Suppressor macrophage treated with lipopolysaccharide for 4 hours (primary cell): ENCODE measurements at places on chromosomes 3 and 15.

DNA sequence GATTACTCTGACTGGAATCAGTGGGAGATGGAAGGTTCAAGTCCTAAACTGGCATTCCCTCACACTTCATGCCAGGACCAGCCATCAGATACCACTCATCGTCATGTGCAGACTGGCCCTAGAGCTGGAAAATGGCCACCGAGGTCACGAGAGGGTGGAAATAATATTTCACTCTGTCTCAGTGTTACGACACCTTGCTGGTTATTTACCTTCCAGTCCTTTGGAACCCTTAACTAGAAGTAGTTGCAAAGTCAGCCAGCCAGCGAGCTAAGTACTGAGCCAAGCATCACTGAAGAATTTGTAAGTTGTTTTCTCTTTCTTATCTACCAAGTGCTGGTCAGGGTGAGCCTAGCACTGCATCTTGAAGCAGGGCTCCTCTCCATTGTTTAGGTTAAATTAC lies 309.9 kb upstream of the RASGRP1 start:
- no peak for DNase-seq

DNA sequence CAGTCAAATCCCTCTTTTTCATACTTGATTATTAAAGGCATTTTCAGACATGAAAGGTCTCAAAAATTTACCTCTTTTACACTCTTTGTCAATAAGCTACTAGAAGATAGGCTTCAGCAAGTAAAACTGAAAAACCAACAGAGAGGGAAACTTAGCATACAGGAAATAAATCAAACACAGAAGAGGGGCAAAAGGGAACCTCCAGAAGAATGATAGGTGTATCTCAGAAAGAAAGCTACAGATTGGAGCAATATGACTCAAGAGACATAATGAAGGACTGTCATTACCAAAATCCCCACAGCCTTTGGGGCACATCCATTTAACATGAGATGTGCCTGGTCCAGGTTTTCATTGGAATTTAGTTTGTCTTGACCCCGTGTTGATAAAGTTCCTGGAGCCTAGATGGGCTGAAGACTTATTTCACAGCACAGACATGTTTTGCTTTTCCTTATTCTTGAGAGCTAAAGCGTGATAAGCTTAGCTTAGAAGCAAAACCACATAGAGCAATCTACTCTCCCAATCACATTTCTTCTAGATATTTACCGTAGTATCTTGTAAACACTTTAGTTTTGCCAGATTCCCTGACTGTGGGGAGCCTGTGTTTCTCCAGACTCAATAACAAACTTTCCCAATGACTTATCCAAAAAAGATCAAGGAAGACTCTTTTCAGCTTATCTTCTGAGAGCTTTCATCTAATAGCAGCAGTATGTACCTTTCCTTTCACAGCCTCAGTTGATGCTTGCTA lies 11.7 kb downstream of the LRRFIP2 start:
- no peak for DNase-seq

- no peak for DNase-seq
Observed at GRCh38 chr3:14812196-14812790, 6.5 kb upstream of the FGD5 start.

DNA sequence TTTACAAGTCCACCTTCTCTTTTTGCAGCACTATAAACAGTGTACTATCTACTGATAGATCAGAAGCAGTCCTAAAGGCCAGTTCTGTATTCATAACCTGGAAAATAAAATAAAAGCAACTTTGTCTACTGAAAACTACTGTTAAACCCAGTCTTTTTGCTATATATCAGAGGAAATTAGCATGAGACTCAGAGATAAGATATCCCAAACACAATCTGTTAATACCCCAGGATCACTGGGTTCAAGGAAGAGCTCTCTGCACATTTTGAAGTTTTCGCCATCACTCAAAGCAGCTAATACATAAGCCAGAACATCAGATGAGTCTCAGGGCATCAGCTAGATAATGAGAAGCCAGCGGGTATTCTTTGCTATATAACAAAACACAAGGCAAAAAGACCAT lies 21.8 kb downstream of the OSBPL10 start:
- DNase-seq = no peak

DNA sequence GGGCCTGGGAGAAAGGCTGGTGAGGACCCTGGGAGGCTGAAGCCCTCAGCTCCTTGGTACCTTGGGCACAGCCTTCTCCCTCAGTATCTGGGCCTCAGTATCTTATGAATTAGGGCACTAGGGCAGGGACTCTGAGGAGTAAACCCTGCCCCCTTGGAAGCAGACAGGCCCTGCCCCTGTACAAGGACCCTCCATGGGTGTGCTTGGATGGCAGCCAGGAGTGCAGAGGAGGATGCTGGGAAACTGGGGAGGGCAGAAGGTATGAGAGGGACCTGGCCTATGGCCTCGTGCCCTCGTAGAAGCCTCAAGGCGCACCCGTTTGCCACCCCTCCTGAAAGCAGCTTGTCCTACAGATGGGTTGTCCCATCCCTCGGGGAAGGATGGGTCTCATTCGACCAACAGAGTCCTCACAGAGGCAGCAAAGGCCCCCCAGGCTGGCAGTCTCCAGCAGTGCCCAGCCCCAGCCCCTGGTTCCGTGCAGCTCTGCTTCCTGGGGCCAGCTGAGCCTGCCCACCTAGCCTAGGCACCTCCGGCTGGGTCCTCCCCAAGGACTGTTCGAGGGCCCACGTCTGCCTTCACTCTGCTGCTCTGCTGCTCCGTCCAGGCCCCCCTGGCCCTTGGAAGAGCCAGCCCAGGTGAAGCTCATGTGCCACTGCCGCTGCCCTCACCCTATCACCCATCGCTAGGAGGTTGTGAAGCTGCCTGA lies 15.3 kb upstream of the SEMA3F start:
- no peak for DNase-seq

DNA sequence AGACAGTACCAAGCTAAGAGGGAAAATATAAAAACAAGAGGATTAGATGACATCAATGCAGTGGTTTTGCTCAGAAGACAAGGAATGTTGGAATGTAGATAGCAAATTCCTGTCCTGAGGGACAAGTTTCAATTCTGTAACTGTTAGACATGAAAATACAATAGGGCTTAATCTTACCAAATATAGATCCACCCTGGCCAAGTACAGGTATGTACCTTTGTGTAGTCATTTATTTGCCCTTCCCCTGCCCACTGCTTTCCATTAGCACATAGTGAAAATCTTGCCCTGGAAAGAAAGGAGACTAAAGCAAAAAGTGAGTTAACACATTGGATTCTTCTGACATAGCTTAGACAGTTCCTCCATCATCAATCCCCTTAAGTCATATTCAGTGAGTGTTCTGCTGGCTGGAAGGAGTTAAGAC lies 389.0 kb upstream of the THBS1 start:
- no peak for DNase-seq

DNA sequence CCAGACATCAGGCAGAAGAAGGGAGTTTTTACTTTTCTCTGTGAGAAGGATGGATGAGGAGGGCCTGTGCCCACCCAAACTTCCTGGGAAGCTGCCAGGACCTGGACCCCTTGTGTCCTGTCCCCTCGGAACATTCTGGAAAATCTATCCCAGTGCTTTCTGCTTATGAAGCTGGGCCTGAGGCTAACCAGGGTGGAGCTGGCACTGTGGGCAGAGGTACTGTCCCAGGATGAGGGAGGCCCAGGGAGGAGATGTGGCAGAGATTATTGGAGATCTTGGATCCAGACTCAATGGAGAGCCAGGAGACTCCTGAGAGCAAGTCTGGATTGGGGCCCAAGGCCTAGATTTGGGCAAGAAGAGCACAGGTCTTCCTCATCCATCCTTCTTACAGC lies 44.4 kb downstream of the SPSB4 start:
- DNase-seq = no peak

DNA sequence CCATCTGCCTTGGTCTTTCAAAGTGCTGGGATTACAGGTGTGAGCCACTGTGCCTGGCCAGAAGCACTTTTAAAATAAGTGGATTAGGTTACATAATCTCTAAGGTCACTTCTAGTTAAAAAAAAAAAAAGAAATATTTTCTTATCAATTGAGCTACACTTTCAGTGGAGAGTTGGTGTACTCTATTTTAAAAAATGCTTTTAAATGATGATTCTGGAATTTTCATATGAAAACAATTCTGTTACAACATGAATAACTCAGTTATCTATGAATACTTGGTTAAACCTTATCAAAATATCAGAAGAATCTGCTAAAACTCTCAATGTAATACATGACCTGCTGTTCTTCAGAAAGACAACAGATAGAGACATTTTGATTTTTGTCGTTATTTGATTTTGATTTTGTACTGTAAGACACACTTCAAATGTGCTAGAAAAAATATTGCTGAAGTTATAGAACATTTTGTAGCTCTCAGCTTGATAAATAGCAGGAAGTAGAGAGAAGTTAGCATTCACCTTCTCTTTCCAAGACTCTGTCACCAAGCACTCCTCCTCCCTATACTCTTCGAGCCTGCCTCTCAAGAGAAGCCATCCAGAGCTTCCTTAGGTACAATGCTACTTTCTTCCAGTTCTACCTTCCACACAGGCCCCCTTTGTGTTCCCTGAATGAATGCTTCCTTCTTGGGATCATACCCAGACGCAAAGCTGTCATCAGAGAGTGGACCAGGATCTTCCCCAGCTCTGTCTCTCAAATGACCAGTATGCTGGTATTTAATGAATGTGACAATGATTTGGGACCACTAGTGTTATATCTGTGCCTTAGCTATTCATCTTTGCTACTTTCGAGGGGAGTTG lies 47.2 kb upstream of the SECISBP2L start:
- DNase-seq = no peak

DNA sequence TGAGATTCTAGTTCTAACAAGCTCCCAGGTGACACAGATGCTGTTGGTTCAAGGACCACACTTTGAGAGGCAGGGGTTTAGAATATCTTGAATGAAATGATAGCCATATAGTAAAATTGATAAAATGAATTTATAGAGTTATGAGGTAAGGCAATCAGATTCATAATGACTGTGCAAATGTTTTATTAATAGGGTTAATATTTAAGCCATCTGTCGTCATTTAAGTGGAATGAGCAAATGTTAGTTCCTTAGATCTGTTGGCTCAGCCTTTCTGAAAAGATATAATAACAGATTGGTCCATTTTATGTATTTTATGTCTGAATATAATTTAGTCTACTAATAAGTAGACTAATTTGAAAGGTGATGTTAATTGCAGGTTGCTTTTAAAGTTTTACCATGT lies 12.9 kb downstream of the REC114 start:
- DNase-seq = no peak

- peak; percentile 27 for DNase-seq
Observed at GRCh38 chr3:141557961-141558706, 71.3 kb downstream of the RASA2 start.

DNA sequence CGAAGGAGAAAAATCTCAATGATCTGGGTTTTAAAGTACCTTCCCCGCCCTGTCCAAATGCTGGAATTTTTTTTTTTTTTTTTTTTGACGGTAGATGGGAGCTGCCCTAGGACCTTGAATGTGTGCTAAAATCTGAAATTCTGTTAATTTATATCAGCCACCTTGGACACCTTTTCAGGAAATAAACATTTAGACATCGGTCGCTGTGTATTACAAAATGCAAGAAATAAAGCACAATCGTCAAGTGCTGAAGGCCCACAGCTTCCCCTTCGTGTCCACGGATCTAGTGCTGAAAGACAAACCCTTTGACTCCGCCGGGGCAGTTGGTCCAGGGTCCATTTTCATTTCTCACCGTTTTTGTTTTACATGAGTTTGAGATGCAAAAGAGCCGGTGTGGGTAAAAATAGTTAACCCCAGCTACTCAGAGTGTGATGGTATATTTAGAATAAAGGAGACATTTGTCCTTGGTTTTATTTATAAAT lies 90.2 kb upstream of the CHD2 start:
- peak; percentile 67 for DNase-seq

DNA sequence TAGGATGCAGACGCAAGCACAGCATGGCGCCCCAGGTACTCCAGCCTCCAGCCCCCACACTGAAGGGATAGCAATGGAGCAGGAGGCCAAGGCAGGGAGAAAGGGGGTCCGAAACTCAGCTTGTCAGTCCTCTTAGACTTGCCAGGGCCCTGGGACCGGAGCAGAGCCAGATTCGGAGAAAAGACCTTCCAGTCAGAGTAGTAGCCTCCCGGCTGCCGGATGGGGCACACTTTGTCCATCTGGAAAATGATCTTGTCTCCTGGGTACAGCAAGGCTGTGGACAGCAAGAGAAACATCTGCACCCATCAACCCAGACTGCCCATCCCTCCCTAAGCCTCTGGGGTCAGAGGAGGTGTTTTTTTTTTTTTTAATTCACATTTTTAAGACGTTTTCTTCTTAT lies 24.3 kb downstream of the EFCAB12 start:
- DNase-seq = no peak

GRCh38 chr3:61948699-61949305 lies 387.4 kb downstream of the PTPRG start:
- no peak for DNase-seq

DNA sequence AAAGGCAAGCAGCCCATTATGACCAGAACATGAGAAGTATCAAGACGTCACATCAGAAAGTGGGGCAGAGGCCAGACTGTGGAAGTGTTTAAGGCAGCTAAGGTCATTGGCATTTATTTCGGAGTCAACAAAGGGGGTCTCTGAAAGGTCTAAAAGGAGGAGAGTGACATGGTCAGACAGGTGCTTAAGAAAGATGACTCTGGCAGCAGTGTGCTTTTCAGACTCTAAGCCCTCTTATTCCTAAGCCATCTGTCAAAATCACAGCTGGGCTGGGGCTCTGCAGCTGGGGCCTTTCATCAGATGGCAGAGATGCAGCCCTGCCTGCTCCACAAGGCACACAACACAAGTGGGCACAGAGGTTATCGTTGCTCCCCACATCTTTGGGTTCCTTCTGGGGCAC lies 14.0 kb downstream of the FBXL22 start:
- DNase-seq = no peak

DNA sequence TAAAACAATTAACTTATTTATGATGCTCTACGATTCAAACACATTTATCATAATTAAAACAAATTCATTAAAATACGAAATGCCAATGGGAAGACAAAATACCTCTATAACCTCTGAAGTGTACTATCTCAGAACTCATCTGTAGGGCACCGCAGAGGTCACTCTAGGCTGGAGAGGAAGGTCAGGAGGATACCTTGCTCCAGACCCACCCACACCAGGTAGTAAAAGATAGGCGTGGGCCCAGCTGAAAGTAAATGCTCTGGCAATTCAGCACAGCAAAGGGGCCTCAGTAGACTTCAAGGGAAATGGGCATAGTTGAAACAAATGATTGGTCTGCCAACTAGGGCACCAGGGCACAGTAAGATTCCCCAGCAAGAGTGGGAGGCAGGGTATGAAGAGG lies 26.0 kb upstream of the SPPL2A start:
- DNase-seq = no peak

- DNase-seq = no peak
Observed at GRCh38 chr15:43329217-43329959, 985 bp downstream of the LCMT2 start.
